ENCODE measurements at places on chromosomes 12 and 14.

DNA sequence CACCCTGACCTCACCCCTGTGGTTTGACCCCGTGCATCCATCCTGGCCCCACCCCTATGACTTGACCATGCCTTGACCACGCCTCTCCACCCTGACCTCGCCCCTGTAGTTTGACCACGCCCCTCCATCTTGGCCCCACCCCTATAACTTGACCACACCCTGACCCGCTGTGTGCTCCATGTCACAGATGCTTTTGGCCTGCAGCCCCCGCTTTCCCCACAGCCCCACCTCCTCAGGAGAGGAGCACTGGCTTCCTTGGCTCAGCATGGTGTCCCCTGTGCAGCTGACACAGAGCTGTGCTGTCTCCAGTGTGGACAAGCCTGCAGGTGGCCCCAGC lies 269.9 kb upstream of the SFSWAP start:
- no peak for DNase-seq

DNA sequence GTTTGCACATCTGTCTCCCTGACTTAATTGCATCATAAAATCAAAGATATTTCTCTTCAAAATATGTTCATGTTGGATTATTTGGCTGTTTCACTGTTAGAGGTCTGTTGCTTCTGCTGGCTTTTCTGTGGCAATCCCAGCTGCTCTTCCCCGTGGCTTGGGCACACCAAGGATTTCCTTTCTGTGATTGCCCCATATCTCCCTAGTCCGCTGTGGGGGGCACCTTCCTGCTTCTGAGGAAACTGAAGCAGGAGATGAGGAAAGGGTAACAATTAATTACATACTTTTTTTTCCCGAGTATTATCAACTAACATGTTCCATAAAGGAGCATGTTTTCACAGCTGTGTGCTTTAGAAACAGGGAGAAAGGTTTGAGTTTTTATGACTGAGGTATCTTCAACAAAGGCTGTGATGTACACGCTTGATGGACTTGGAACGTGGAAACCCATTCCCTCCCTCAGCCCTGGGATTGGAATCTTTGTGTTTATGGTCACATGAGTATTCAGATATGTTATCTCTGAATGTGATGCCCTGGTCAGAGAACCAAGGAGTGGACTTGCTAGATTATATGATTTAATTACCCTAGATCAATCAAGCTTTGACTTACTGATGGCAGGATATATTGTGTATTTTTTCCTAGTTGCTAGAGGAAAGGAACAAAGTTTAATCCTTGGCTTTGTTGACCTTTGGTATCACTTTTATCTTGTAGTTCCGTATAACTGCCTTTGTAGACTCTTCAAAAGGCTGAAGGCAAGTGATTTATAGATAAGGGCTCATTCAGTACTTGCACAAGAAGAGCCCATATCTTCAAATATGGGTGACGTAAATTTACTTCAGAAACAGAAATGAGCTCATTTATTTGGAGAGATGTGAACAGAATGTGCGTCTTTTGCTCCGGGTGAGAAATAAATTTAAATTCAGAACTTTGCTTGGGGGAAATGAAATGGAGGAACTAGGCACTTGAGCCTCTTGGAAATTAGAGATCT lies 46.7 kb downstream of the BORCS5 start:
- no peak for DNase-seq

DNA sequence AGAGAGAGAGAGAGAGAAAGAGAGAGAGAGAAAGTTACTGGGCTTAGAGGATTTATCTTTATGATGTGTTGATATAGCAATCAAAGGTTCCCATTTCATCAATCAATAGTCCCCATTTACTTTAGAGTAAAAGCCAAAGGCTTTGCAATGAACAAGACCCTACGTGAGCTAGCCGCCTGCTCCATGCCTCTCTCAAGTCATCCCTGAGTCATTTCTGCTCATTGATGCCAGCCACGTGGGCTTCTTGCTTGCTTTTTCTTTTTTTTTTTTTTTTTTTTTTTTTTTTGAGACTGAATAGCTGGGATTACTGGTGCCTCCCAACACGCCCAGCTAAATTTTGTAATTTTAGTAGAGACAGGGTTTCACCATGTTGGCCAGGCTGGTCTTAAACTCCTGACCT lies 70.9 kb downstream of the GPR135 start:
- no peak for DNase-seq

GRCh38 chr12:123099560-123100192 lies 51.2 kb downstream of the PITPNM2 start:
- no peak for DNase-seq

GRCh38 chr12:110809149-110809548 lies 37.6 kb upstream of the CCDC63 start:
- DNase-seq: no peak

DNA sequence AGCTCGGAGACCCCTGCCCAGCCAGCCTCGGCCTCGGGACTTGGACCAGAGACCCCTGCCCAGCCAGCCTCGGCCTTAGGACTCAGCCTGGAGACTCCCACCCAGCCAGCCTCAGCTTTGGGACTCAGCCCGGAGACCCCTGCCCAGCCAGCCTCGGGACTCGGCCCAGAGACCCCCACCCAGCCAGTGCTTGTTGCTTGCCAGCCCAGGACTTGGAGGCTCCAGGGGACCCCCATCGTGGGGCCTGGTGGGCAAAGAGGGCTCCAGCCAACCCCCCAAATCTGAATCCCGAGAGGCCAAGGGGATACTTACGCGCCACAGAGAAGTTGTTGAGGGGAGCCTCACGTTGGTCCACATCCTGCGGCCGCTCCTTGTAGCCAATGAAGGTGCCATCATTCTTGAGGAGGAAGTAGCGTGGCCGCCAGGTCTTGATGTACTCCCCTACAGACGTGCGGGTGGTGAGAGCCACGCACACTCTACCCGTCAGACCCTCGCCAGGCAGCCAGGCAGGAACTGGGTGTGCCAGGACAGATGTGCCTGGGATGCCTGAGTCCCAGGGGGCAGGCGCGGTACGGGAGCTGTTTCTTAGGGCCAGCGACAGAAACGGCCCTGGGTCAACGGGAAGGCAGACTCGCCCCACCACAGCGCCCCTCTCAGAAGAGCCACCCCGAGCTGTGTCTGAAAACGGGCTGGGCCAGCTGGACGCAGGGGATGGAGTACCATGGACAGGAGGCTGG lies 15.6 kb downstream of the AKT1 start:
- DNase-seq: no peak

GRCh38 chr12:90013409-90013808 lies 304.8 kb upstream of the ATP2B1 start:
- no peak for DNase-seq

DNA sequence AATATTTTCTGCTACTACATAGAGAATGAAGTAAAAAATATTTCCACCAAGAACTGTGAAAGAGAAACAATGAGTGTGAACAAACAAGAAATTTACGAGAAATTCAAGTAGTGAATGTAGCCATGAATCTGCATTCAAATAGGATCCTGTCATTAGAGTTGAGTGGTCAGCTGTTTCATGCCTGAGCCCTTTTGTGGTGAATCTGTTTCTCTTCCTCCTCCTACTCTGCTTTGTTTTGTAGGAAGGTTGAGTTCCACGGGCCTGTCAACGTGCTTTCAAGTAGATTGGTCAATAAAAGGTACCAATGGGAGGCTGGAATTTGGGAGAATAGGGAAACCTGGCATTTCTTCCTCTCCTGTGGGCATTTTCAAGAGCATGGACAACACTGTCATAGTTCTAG lies 1749.6 kb upstream of the FLRT2 start:
- DNase-seq: no peak

DNA sequence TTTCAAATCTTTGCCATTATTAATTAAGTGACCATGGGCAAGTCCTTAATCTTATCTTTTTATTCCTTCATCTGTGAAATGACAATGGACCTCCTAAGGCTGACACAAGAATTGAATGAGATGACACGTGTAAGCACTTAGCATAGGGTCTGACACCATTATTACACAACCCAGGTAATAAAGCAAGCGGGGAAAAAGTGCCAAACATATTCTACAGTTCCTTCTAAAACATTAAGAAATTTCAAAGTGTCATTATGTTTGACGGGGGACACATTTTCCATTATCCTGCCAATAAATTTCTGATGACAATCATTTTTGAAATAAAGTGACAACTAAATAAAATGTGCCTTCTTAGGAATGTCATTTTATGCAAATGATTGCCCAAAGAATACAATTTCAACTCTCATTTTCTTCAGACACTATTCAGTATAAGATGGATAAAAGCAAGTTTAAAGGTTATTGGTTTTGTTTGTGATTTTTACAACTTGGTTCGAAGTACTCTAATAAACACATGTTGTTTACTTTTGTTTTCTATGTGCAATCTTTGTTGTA lies 3.0 kb downstream of the ANKS1B start:
- DNase-seq: no peak

GRCh38 chr12:126869644-126870043 lies 1397.3 kb upstream of the TMEM132C start:
- no peak for DNase-seq

- DNase-seq: no peak
These were observed 8.5 kb upstream of the PRKAB1 start for GRCh38 chr12:119659289-119659897.

DNA sequence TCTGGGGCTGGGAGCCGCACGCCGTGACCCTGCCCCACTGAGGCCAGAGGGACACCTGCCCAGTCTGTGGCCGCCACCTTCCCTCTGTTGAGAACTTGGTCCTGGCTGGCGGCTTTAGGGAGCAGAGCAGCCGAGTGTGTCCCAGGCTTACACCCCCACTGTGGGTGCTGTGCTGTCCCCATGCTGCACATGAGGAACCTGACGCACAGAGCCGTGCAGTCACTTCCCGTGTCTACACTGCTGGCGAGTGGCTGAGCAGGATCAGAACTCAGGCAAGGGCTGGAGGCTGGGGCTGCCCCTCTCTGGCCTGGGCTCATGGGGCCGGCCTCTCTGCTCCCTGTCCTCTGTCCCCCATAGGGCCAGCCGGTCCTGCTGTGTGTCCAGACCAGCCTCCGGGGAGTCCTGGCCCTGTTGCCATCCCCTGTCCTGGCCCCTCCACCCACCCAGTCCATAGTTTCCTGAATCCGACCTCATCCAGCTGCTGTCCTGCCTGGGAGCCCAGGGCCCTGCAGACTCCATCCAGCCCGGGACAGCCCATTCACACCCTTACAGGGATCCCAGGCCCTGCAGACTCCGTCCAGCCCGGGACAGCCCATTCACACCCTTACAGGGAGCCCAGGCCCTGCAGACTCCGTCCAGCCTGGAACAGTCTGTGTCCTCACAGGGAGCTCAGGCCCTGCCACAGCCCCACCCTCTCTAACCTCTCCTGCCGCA lies 10.3 kb downstream of the FBRSL1 start:
- no peak for DNase-seq

DNA sequence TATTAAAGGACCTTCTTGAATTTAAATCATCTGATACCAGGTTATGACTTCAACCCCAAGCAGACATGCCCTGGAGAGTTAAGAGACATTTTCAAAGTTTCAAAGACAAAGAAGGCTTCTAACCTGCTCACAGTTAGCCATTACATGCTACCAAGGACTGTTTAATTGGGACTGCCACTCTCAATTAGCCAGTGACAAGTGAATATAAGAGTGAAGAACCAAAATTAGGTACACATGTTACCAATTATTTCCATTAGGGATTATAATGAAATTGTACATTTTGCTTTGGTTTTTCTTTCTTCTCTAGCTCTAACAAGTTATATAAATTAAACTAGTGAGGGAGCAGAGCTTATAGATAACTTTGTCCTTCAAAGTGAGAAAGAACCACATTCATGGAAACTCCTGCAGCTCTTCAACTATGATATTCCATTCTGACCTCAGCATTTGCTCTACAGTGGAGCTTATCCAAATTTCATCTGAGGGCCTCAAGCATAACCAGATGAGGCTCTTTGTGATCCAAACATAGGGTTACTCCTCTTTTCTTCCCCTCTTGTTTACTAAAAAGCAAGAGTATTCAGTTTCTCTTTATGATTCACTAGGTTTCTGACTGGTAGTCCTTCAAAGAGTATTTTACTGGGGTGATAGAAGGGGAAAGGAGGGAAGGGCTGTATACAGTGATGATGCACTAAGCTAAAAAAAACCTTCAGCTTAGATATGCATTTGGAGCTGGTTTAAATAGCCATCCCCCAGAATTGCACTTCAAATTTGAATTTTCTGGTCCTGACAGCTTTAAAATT lies 91.3 kb downstream of the DUSP6 start:
- no peak for DNase-seq

DNA sequence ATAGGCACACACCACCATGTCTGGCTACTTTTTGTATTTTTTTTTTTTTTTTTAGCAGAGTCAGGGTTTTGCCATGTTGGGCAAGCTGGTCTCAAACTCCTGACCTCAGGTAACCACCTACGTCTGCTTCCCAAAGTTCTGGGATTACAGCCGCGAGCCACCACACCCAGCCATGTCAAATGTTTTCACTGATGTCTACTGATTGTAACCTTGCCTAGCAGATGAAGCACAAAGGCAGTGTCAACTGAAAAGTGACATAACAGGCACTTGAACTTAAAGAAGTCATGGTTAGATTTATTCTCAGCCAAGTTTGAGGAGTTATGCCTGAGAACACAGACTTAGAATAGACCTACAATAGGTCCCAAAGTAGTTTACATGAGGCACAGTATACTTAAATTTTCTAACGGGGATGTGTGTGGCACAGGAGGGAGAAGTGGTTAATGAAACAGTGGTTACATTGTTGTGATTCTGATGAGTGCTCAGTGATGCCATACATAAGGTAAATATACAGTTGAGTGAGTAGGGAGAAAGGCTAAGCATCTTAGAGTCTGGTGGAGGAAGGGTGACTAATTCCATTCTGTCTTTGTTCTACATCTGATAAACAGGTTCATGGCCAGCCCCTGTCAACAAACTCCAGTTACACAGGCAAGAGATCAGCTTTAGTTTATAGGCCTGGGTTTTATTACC lies 12.6 kb upstream of the RNASE4 start:
- no peak for DNase-seq

DNA sequence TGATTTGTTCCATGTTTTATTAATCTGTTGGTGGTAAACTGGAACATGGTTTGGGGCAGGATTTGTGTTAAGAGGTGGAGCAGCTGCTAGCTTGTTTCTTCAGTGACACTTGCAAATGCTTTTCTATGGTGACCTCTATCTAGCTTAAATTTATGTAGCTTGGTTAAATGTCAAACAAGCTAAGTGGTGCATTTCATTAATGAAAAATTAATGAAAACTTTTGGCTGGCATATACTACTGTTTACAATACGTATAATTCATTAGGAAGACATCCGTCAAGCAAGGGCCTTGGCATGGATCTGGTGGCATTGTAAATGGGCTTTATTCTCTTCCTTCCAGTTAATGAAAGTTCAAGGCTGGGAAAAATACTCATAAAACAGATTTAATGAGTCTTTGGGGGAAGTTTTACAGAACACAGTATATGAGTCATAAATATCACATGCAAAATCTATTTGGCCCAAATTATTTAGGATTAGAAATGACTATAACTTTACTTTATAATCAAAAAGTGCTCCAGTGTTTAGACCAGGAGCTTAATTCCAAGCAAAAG lies 807.7 kb upstream of the SEL1L start:
- DNase-seq: no peak

DNA sequence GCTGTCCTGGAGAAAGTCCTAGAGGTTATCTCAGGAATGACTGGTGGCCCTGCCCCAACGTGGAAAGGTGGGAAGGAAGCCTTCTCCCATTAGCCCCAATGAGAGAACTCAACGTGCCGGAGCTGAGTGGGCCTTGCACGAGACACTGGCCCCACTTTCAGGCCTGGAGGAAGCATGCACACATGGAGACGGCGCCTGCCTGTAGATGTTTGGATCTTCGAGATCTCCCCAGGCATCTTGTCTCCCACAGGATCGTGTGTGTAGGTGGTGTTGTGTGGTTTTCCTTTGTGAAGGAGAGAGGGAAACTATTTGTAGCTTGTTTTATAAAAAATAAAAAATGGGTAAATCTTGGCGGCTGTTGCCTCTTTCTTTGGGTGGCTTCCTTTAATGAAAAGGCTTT lies 152.8 kb downstream of the SMOC1 start:
- DNase-seq: no peak
